ENCODE measurements at places on chromosomes 11 and 22.

GRCh38 chr11:91404344-91404743 is 820.3 kb upstream of the FAT3 start:
- DNase-seq: no peak

DNA sequence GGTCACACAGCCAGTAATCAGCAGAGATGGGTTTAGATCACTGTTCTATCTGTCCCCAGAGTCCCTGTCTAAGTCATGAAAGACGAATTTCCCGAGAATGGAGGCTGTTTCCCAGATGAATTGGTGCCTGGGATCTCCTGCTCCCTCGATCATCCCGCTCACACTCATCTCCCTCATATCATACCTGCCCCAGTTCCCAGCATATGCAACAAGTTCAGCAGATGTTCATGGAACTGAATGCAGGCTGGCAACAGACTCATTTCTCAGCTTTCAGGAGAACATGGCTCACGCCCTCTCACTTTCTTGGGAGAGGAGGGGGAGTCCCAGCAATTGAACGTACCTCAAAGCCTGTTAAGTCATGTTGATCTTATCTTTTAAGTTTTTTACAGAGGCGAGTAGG is 22.1 kb downstream of the CD6 start:
- no peak for DNase-seq

DNA sequence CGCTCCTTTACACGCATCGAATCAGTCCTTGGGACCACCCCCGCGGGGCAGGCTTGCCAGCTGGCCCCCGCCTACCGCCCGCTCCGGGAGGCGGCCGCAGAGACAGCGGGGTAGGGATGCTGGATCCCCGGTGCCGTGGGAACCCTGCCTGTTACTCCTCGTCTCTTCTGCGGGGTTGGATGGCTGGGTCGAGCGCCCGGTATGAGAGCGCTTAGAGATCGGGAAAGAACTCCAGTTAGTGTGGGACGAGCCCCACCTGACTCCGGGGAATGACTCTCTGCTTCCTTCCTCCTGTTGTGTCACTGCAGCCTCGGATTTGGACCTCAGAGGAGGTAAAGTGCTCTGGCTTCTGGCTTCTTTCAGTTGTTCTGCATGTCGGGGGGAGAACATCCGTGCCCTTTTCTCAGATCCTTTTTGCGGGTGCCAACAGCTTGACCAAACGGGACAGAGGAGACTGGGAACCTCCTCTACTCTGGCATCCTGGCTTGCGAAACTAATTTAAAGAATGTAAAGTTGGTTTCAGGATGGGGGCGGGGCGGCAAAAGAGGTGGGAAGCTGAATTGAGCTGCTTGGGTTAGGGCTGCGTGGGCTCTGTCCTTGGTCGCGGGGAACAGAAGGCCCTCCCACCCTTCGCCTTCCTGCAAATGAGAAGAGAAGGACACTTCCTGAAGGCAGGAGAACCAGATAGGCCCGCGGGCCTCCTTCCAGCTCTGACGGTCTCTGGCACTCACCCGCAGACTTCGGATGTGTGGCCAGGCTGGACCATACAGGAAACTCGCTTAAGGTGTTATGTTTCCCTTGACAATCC is 938 bp downstream of the LAYN start:
- no peak for DNase-seq

- no peak for DNase-seq
These were observed 28.5 kb downstream of the CELF1 start for GRCh38 chr11:47524291-47524874.

DNA sequence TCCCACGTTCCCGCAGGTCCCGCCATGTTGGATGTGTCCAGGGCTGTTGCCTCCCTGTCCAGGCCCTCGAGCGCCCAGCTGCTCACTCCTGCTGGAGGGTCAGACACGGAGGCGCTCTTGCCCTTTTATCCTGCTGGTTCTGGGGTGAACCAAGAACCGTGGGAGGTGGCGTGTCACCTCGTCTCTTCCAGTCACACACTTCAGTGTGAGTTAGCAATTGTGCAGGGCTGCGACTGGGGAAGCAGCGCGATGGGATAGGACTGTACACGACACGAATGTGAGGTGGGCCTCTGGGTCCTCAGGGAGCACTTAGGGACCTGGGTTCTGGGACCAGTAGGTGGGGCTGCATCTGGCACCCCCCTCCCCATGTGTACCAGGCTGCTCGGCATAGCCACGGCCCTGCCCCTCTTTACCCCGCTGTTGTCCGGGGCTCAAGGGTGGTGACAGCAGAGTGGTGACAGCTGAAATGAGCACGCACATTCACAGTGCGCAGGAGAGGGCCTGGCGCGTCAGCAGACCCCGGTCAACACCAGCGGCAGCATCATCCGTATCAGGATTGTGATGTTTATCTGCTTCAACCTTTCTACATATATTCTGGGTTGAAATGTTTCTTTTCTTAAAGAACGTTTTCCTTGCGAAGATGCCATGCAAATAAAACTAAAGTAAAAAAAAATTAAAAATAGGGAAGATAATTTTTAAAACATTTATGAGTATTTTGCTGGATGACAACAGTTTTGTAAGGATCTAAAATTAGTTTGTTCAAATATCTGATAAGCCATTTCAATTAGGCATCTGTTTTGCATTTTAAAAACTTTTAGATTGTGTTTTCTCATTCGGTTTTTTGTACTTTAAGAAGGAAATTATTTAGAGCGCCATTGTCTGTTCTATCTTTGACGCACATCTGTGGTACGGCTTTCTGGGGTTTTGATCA is 210.7 kb downstream of the TBC1D22A start:
- no peak for DNase-seq

DNA sequence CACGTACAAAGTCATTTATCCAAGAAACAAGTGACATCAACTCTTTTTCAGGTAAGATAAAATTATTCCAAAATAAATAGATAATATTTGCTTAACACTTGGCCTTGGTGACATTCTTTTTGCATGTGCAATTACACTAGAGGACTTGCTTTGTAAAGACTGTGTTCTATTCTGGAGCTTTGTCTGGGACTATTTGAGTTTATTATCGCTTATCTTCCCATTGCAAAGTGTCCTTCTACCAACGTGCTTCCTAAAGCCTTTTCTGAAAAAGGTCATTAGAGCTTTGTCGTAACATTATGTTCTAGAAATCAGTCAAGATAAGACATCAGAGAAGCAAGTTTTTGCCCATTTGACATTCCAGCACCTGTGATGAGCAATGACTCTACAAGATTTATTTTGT is 78.3 kb upstream of the MYO18B start:
- no peak for DNase-seq

Measured in activated naive CD4-positive, alpha-beta T cell (primary cell).